ENCODE measurements at places on chromosomes 6 and 20. TPM values are rescaled to one million over a fixed set of nuclear protein-coding genes. Genes with fewer than 3 reads are reported as not detected.

DNA sequence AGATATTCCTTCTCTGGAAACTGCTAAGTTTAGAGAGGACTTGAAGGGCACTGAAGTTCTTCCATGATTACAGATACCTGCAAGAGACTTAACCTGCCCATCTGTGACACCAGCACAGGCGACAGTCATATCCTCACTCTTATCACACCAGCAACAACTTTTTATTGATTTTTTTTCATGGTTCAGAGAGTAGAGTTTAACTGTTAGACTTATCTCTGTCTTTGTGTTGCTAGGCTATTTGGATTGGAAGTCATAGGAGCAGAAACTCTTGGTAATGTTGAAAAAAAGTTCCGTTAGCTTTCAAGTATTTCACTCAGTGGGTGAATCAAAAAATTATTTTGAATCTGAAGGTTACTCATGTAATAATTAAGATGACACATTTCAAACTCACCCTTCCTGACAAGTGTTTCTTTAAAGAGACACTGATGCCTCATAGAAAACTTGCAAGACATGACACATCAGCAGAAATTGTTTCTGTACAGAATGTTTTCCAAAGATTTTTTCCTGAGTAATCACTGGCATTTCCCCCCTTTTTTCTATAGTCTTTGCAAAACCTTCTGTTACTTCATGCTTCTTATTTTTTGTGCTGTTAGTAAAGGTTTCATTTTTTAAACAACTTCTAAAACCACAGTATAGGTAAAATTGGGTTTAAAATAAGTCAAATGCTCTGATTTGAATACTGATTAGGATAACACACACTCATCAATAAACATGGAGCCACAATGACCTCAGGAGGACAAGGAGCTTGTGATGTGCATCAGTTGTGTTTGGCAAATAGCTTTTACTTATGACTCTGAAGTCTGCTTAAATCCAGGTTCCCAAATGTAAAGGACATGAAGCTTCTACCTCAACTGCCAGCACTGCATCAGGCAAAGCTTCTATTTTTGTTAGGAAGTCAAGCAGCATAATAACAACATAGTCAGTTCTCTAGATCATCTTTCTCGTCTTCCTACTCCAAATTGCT, 252.9 kb upstream of the MAN1A1 start:
- no peaks in the 10 kb centered on the region for H3K4me1 ChIP-seq
- H3K4me3 ChIP-seq = no peak overlapping the region
- DNase-seq = no peak
- no peak overlapping the region for H3K27ac ChIP-seq
- H3K36me3 ChIP-seq = no peaks in the 10 kb centered on the region

DNA sequence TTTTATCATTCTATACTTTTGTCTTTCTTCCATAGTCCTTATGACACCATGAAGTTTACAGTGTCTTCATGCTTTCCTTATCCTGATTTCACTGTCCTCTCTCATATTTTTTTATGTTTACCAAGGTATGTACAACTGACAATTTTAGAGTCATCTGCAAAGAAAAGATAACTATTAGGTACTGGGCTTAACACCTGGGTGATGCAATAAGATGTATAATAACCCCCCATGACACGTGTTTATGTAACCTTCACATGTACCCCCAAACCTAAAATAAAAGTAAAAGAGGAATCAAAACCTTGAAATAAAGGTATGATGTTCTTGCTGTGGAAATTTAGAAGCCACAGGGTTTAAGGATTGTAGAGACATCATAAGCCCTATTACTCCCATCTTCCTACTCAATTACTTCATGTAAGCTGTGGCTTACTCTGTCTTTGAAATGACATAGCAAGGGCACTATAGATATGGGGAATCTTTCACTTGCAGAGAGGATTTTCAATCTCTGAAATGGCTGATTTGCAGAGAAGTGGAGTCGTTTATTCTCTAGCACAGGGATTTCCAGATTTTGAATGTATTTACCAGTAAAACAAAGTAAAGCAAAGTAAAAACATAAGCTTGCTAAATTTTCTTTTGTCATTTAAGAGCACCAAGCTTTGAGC, 18.9 kb downstream of the OR2W1 start:
- H3K27ac ChIP-seq = no peak overlapping the region
- H3K36me3 ChIP-seq = no peaks in the 10 kb centered on the region
- H3K4me3 ChIP-seq = no peak overlapping the region
- no peak for DNase-seq

DNA sequence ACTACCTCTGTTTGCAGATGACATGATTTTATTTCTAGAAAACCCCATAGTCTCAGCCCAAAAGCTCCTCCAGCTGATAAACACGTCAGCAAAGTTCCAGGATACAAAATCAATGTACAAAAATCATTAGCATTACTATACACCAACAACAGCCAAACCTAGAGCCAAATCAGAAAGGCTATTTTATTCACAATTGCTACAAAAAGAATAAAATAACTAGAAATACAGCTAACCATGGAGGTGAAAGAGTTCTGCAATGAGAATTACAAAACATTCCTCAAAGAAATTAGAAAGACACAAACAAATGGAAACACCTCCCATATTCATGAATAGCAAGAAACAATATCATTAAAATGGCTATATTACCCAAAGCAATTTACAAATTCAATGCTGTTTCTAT, 65.6 kb upstream of the HTR1E start:
- no peaks in the 10 kb centered on the region for H3K4me1 ChIP-seq
- no peaks in the 10 kb centered on the region for H3K27me3 ChIP-seq
- no peak for DNase-seq

- H3K4me3 ChIP-seq = no peak overlapping the region
- no peak overlapping the region for H3K27ac ChIP-seq
- H3K27me3 ChIP-seq = no peaks in the 10 kb centered on the region
- DNase-seq = no peak
These were observed 20.1 kb upstream of the SERINC3 start for GRCh38 chr20:44541992-44542391.

DNA sequence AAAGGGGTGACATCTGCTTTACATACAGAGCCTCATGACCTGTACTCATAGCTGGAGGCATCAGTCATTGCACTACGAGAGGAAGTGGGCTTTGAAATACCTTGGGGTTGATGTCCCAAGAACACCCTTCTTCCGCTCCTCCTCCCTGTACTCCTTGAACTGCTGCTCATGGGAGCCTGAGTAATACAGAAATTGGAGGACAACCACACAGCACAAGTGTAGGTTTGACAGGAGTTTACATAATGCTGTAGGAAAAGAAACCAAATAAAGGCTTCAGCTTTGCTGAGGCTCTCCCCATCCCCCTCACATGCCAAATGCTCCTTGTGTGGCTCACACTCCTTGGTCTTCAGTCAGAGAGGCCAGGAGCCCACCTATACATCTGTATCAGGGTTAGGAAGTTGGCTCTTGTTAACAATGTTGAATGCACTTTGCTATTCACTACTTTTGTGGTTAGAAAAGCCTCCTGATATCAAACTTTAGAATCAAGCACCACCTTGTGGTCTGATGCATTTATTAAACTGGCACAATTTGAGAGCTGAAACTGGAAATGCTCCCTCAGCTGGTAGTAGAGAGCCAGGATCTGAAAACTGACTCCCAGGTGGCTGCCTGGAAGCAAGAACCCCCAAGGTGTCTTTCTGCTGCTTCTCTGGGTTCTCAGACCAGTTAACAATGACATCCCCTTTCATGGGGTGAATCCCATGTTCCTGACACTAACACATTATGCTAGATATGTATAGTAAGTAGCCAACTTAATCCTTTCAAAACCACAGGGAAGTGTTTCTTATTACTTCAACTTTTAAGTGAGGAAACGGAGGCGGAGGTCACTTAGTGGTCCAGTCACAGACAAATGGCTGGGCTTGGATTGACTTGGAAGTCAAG, 56.2 kb upstream of the EDN1 start:
- no peaks in the 10 kb centered on the region for H3K27me3 ChIP-seq
- H3K36me3 ChIP-seq = no peaks in the 10 kb centered on the region
- DNase-seq = peak; percentile 86
- H3K4me3 ChIP-seq = no peak overlapping the region
- peaks cover 3% of the 10 kb centered on the region for H3K4me1 ChIP-seq
- H3K27ac ChIP-seq = no peak overlapping the region

DNA sequence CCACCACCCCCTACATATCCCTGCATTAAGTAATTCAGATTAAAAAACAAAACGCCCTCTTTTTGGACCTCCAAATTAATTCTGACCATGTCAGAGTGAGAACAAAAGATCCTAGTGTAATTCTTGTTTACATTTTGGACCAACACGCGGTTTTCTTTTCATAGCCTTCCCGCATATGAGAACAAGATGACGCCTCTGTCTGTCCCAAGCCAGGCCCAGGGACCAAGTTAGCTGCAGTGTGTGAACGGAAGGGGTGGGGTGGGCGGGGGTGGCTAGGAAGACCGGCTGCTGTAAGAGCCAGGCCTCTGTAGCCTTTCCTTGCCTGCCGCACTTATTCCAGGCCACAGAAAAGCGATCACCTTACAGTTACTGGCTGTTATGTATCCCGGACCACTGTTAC, 68.0 kb downstream of the PLCG1 start:
- no peak overlapping the region for H3K27ac ChIP-seq
- no peak overlapping the region for H3K4me3 ChIP-seq
- no peaks in the 10 kb centered on the region for H3K4me1 ChIP-seq
- no peaks in the 10 kb centered on the region for H3K36me3 ChIP-seq
- no peaks in the 10 kb centered on the region for H3K27me3 ChIP-seq

- no peak for DNase-seq
- no peaks in the 10 kb centered on the region for H3K36me3 ChIP-seq
- H3K27ac ChIP-seq = no peak overlapping the region
- no peaks in the 10 kb centered on the region for H3K27me3 ChIP-seq
- H3K4me1 ChIP-seq = no peaks in the 10 kb centered on the region
These were observed 234.1 kb upstream of the TSHZ2 start for GRCh38 chr20:52738081-52738480.

Gene PDYN
- total RNA-seq = not detected

Gene CLPSL1
- total RNA-seq = not detected

Gene SLC52A3
- not detected for total RNA-seq

Gene SPATA2
- total RNA-seq = 3.1 TPM

Gene CALHM5
- not detected for total RNA-seq

Gene NPEPL1
- total RNA-seq = 16.8 TPM

Gene PACSIN1
- not detected for total RNA-seq

Gene DNAH8
- total RNA-seq = not detected

Gene MEP1A
- total RNA-seq = not detected

Gene GMPR
- total RNA-seq = not detected

Data from Karpas-422 (cell line).